ENCODE measurements at places on chromosomes 3 and 15.

- DNase-seq = no peak
Observed at GRCh38 chr3:53022647-53023046, 23.2 kb downstream of the SFMBT1 start.

- DNase-seq = no peak
Observed at GRCh38 chr3:88189361-88189810, 39.6 kb downstream of the C3orf38 start.

- DNase-seq = no peak
Observed at GRCh38 chr3:59407425-59407824, 357.6 kb upstream of the CFAP20DC start.

- DNase-seq = no peak
Observed at GRCh38 chr15:78129077-78129750, 2.0 kb downstream of the CIB2 start.

DNA sequence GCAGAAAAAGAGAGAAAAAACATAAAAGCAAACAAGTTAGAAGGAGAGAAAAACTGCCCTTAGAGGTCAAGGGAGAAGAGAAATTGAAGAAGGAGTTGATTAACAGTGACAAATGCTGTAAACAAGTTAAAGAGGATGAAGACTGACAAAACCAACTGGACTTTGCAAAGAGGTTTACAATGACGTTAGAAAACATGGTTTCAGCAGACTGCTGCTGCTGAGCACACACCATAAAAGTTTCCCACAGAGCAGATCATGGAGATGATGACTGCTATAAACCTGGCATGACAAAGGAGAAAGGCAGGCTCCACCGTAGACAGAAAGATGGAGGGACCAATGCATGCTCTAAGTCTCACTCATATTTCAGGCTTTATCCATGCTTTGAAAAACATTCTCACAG lies 78.7 kb downstream of the POLQ start:
- no peak for DNase-seq
